ENCODE measurements at places on chromosomes 7 and 10.

GRCh38 chr7:157401567-157402387, 65.0 kb downstream of the DNAJB6 start:
- DNase-seq, result no peak

GRCh38 chr10:14004536-14004935, 326.2 kb downstream of the FRMD4A start:
- no peak for DNase-seq

- DNase-seq, result no peak
Observed at GRCh38 chr7:78041423-78041822, 242.8 kb downstream of the PHTF2 start.

- no peak for DNase-seq
Observed at GRCh38 chr10:129275886-129276285, 191.2 kb upstream of the MGMT start.

DNA sequence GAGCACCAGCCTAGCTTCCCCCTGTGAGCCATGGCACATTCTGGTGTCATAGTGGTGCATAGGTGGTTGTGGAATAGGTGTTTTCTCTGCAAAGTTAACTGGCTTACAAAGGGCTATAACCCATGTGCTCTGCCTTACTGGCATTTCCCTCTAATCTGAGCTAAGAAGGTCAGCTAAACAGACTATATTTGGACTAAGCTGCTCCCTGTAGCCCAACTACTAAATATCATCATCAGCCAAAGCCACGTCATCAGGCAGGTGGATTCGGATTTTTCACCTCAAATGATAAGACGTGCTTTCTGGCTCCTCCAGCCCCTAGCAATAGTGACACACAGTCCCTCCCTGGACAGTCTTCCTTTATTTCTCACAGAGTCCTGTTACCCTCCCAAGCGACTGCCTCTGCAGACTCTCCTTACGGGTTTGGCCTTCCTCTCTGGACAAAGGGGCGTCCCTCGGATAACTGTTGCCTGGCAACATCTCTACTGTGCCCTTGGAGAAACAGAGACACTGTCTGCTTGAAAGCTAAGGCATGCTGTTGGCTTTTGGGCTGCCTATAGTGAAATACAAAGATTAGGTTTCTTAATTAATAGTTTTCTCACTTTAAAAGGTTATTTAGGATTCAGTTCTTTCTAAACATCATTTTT, 9.1 kb downstream of the SLC13A4 start:
- no peak for DNase-seq

All from astrocyte of the spinal cord (primary cell).